ENCODE measurements at places on chromosomes 12 and 14.

- DNase-seq = no peak
Observed at GRCh38 chr12:47277972-47278448, 198.3 kb upstream of the AMIGO2 start.

DNA sequence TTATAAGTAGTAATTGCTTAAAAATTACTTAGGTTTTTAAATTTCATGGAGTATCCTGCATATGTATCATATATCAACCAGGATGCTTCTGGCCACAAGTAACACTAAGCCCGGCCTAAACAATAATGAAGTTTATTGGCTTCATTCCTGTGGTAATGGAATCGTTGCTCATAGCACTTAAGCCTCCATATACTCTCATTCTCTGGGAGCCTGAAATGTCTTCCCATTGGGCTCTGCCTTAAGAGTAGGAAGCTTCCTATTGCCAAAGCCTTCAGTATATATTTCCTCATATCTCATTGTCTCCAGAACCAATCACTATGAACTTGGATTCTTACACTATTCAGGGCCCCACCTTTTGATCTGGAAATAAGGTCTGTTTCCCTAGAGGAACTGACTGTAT is 83.8 kb upstream of the DNM1L start:
- no peak for DNase-seq

GRCh38 chr14:20622816-20623291 is 18.6 kb downstream of the OR6S1 start:
- DNase-seq = no peak

- DNase-seq = no peak
Observed at GRCh38 chr12:39755478-39755877, 135.9 kb upstream of the ABCD2 start.

- no peak for DNase-seq
Observed at GRCh38 chr14:30985796-30986195, 39.7 kb upstream of the AP4S1 start.

DNA sequence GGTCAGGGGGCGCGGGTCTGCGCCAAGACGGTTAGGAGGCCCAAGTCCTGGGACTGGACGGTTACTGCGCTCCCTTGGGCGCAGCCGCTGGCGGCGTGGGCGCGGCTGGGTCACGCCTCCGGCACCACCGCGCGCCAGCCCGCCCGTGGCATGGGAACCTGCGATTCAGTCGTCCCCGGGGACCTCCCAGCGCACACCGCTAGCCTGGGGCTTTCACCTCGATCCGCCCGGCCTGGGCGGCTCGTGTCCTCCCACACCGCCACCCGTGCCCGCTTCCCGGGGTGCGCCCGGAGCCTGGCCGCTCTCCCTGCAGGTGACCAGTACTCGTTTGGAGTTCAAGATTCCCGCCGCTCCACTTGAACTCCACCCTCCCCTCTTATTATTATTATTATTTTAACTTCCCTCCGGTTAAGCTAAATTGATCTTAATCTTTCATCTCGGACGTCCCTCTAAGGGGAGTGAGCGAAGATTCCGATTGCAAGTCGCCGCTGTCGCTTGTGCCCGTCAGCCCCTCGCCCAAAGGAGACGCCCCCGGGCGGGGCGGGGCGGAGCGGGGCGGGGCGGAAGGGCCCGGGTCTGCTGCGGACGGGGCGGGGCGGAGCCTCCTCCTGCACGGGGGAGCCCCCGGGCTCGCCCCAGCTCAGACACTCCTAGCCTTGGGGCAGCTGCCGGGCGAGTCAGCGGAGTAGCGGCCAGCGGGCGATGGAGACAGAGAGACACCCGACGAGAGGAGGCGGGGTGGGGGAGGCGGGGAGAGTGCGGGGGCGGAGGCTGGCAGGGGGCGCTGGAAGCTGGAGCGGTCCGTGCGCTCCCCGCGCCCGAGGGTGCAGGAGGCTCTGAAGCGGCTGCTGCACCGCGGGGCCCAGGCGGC is at the start of gene KCNMB4:
TSS of gene KCNMB4 (plus strand) at position 643 of the 871 bp plus-strand sequence. CDS start 445 bp downstream, outside the sequence.
- DNase-seq = peak; percentile 93

- DNase-seq = no peak
Observed at GRCh38 chr14:62745496-62745895, 299.8 kb downstream of the KCNH5 start.

DNA sequence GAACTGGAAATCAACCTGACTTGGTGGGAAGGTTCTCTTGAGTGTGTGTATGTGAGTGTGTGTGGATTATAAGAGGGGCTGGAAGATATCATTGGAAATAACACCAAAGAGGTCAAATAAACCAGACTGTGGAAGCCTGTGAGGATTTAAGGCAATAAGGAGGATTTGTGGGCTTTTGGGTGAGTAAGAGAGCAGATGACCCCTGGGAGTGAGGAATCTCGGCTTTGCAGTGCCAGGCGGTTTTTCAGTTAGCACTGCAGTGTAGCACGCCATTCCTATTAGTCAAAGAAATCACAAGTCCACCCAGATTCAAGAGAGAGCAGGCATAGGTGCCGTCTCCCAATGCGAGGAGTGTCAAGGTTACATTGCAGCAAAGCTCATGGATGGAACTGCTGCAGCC is 63.3 kb downstream of the CALM1 start:
- DNase-seq = no peak

GRCh38 chr14:99073431-99073830 is 198.6 kb downstream of the BCL11B start:
- no peak for DNase-seq

DNA sequence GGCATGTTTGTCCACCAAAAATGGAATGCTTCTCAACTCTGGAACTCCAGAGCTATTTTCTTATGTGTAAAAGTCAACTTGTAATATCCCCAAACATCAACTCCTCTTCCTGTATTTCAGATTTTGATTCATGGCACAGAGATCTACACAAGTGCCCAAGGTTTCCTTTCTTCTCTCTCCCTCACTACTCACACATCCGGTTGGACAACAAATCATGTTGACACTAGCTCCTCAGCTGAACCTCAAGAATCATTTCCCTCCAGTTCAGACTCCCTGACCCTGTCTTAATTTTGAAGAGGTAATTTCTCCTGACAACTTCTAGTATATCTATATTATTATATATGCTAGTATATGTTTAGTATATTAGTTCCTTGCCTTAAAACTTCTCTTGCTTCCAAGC is 485.4 kb upstream of the CCDC196 start:
- DNase-seq = no peak

DNA sequence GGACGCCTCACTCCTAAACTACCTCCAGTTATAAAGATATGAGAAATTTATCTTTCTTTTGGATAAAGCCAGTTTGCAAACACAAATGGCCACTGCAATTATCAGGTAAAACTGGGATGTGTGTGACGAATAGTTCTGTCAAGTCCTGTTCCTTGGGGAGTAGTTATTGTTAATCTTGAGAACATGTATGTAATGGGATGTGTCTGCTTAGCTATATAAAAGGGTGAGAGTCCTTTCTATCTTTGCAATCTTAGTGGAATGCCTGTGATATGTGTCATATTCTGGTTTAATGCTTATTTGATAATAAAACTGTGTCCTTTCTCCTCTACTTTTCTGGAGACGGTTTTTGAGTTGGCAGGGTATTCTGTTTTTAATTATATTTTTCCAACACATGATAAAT is 56.1 kb upstream of the PKP2 start:
- DNase-seq = no peak

GRCh38 chr14:68665792-68666204 is 127.1 kb downstream of the ZFP36L1 start:
- no peak for DNase-seq

DNA sequence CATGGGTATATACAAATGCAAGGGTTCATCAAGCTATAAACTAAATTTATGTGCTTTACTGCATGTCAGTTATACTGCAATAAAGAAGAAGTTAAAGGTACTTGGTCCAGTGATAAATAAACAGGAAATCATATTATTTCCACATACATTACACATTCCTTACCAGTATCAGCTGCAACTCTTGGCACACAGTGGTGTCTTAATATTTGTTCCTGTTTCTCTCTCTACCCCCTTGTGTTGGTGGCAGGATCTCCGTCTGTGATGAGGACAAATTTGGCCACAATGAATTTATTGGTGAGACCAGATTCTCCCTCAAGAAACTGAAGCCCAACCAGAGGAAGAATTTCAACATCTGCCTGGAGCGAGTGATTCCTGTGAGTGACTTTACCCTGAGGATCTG is 19.2 kb upstream of the OAS1 start:
- no peak for DNase-seq

Data from stomach (tissue), 19 donors.